Upper lobe of left lung (tissue), 6 donors: ENCODE measurements at places on chromosomes 4 and X. TPM values are rescaled to one million over a fixed set of nuclear protein-coding genes. Genes with fewer than 3 reads are reported as not detected.

DNA sequence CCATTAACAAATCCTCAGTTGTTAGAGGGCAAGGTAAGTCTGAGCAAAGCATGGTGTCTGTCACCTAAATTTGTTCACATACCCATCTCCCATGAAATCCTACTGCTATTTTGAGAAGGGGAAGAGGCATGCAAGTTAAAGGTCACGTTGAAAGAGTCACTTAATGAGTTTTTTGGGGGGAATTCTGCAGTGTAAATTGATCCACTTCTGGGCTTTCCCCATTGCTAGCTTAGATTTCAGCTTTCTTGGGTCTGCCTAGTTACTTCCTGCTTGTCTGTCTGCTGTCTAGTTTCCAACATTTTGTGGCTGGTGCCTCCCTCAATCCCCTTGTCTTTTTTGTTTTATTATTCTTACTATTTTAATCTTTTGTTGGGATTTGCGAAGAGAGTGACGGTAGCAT is 32.0 kb downstream of the CEP135 start:
- H3K4me3 ChIP-seq = no peak overlapping the region
- H3K4me1 ChIP-seq = no peaks in the 10 kb centered on the region
- H3K27ac ChIP-seq = no peak overlapping the region
- no peak for DNase-seq
- H3K36me3 ChIP-seq = no peaks in the 10 kb centered on the region

GRCh38 chr4:140344101-140344500 is 29.3 kb upstream of the SCOC start:
- H3K36me3 ChIP-seq = no peaks in the 10 kb centered on the region
- H3K4me3 ChIP-seq = no peak overlapping the region
- H3K27ac ChIP-seq = no peak overlapping the region
- DNase-seq = no peak

DNA sequence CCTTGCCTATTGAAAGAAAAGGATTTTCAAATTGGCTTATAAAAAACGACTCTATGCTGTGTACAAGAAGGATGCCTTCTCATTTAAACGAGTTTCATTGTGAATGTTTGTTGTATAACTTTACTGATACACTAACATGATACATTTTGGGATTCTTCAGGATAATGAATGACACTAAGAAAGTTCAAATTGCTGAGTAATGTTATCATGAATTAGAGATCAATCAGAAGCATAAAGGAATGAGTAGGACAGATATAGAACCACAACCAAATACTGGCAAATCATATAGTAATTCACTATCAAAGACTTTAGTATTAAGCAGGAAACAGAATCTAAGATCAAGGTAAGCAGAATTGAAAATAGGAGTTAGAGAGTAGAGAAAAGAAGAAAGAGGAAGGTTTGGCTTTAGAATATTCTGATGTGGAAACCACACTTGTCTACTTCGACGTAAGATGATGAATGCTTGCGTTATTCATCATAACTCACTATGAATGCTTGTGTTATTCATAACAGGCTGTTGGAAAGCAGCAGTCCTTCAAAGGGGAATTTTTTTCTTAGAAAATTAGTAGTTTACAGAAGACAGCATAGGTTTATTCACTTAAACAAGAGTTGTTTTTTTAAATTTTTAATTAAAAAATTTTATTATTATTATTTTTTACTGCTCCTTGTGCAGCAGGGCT is 13.4 kb downstream of the CCDC158 start:
- H3K4me3 ChIP-seq = no peak overlapping the region
- no peak overlapping the region for H3K27ac ChIP-seq
- H3K36me3 ChIP-seq = no peaks in the 10 kb centered on the region
- H3K4me1 ChIP-seq = no peaks in the 10 kb centered on the region
- H3K27me3 ChIP-seq = no peaks in the 10 kb centered on the region

DNA sequence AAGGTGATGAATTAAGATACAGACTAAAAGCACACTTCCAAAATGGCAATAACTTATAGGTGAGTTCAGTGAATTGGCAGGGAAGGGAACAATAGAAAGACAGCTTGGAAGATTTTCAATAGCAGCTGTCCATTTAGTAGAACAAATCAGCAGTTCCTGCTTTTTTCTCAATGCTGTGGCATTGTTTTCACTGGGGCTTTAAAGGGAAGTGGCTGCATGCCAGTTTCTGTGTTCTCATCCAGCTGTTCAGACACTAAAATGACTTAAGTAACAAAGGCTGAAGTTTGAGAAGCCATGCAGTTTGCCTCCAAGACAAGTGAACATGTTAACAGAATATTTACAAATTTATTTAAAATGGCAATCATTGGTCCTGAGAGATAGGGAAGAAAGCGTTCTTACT is 291.9 kb downstream of the FAM47A start:
- H3K4me3 ChIP-seq = no peak overlapping the region
- H3K27ac ChIP-seq = no peak overlapping the region
- no peaks in the 10 kb centered on the region for H3K27me3 ChIP-seq

GRCh38 chrX:67104982-67105757 is 438.7 kb upstream of the AR start:
- DNase-seq = no peak
- H3K4me3 ChIP-seq = no peak overlapping the region
- no peaks in the 10 kb centered on the region for H3K27me3 ChIP-seq
- H3K4me1 ChIP-seq = no peaks in the 10 kb centered on the region
- no peaks in the 10 kb centered on the region for H3K36me3 ChIP-seq
- no peak overlapping the region for H3K27ac ChIP-seq

GRCh38 chr4:189267312-189267965 is 673.2 kb upstream of the FRG1 start:
- H3K4me3 ChIP-seq = no peak overlapping the region
- H3K27ac ChIP-seq = no peak overlapping the region
- H3K27me3 ChIP-seq = no peaks in the 10 kb centered on the region
- no peaks in the 10 kb centered on the region for H3K4me1 ChIP-seq

DNA sequence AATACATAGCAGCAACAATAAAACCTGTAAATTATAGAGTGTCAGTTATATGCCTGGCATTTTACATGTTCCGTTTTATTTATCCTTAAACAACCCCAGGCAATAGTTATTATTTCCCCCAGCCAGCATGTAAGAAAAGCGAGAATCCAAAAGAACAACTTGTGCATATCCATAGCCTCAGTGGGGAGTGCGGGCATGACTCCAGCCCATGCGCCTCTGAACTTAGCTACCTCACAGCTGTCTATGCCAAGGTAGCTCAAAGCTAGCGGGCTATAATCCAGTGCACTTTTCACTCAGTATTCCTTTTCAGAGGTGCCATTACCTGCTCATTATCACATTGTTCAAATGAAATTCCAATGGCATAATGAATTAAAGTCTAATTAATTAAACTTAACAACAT is 257.3 kb upstream of the EDNRA start:
- no peaks in the 10 kb centered on the region for H3K4me1 ChIP-seq
- no peaks in the 10 kb centered on the region for H3K27me3 ChIP-seq
- H3K4me3 ChIP-seq = no peak overlapping the region
- DNase-seq = no peak
- no peaks in the 10 kb centered on the region for H3K36me3 ChIP-seq

DNA sequence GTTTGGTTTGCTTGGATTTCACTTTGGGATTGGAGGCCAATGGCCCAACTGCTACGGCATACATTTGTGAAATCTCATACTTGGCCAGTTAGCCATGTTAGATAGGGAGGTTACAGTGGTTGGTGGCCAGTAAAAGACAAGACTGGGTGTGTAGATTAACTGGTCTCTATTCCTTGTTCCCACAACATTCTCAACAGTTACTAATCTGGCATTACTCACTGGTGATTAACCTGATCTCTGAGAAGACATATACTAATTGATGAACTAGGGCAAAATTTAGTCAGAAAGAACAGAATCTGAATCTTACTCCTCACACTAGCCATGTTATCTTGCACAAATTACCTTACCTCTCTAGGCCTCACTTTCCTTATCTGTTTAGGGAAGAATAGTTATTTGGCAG is 33.4 kb downstream of the GATB start:
- no peak overlapping the region for H3K4me3 ChIP-seq
- H3K36me3 ChIP-seq = no peaks in the 10 kb centered on the region
- no peaks in the 10 kb centered on the region for H3K27me3 ChIP-seq
- no peak for DNase-seq

- no peaks in the 10 kb centered on the region for H3K27me3 ChIP-seq
- H3K27ac ChIP-seq = no peak overlapping the region
- DNase-seq = no peak
- H3K36me3 ChIP-seq = no peaks in the 10 kb centered on the region
- no peak overlapping the region for H3K4me3 ChIP-seq
Observed at GRCh38 chr4:21765810-21766407, 182.7 kb downstream of the KCNIP4 start.

GRCh38 chrX:39016556-39016955 is 215.3 kb downstream of the MID1IP1 start:
- no peak for DNase-seq
- H3K4me3 ChIP-seq = no peak overlapping the region
- H3K27ac ChIP-seq = no peak overlapping the region
- H3K4me1 ChIP-seq = no peaks in the 10 kb centered on the region

- no peaks in the 10 kb centered on the region for H3K27me3 ChIP-seq
- peaks cover 11% of the 10 kb centered on the region for H3K4me1 ChIP-seq
- DNase-seq = no peak
- H3K4me3 ChIP-seq = no peak overlapping the region
Observed at GRCh38 chrX:136176399-136176825, 29.1 kb downstream of the FHL1 start.

GRCh38 chr4:38965866-38966265 is 66.3 kb downstream of the TMEM156 start:
- no peaks in the 10 kb centered on the region for H3K36me3 ChIP-seq
- no peaks in the 10 kb centered on the region for H3K4me1 ChIP-seq
- no peak overlapping the region for H3K27ac ChIP-seq
- no peak for DNase-seq

DNA sequence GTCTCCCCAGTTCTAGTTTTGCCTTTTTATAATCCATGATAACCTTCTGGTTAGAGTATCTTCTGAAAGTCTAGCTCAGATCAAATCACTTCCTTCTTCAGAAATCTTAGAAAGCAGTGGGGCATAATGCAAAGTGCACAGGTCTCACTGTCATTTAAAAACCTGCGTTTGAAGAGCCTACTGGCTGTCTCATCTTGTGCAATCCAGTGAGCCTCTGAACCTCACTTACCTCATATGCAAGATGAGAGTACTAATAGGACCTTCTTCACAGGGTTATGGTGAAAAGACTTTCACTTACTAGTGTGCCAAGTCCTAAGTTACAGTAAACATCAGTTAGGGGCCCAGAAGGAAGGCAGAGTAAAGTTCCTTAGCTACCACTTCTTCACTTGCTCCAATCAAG is 131.4 kb downstream of the ENOX2 start:
- H3K27ac ChIP-seq = no peak overlapping the region
- no peaks in the 10 kb centered on the region for H3K4me1 ChIP-seq
- H3K27me3 ChIP-seq = no peaks in the 10 kb centered on the region
- H3K36me3 ChIP-seq = no peaks in the 10 kb centered on the region
- no peak for DNase-seq
- no peak overlapping the region for H3K4me3 ChIP-seq

DNA sequence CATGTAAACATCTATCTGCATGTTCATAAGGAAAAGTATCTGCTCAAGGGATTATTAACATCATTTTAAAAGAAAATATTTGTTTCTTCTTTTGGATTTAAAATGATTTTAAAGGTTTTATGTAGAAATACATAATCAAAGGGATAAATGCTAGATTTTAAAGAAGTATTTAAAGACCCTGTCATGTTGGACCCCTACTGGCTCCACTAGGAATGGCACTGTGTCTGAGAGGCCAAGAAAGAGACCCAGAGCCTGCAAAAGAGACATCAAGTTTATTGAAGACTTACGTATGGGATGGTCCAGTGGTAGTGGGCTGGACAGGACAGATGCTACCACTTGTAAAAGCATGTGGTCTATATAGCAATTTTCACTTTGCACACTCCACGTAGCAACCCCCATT is 78.7 kb upstream of the PCDH18 start:
- no peaks in the 10 kb centered on the region for H3K36me3 ChIP-seq
- no peak overlapping the region for H3K27ac ChIP-seq

DNA sequence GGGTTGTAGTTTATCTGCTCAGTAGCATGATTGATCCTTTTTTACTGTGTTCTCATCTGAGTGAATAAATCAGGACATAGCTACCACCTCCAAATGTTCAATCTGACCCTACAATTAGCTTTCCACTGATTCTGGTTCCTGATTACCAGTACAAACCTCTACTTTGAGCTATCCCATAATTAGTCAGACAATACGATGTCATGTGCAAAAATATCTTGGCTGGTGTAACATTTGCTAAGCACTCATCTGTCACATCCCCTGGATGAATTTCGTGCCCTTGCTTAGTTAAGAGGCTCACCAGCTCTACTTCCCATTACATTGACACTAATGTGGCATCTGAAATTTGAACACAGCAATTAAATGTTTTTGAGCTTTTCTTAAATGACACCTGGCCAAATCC is 1101.0 kb upstream of the PCDH7 start:
- no peaks in the 10 kb centered on the region for H3K4me1 ChIP-seq
- no peak overlapping the region for H3K4me3 ChIP-seq
- H3K27me3 ChIP-seq = no peaks in the 10 kb centered on the region
- H3K27ac ChIP-seq = no peak overlapping the region
- H3K36me3 ChIP-seq = no peaks in the 10 kb centered on the region

DNA sequence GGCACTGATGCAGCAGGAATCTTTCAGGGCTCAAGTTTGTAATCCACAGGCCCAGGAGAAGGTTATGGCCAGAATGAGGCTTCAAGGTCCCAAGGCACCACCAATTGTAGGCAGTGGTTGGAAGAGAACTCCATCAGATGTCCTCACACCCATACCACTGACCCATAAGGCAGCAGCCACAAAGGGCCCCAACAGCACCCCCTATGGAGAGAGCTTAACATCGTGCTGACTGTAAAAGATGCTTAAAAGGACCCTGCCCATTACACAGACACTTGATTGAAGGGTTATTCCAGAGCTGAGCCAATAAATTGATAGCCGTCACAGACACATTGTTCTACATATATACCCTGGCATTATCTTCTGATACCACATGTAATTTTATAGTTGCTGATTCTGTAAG is 113.7 kb downstream of the SOWAHB start:
- no peak overlapping the region for H3K27ac ChIP-seq
- no peaks in the 10 kb centered on the region for H3K27me3 ChIP-seq
- no peaks in the 10 kb centered on the region for H3K4me1 ChIP-seq
- peaks cover 7% of the 10 kb centered on the region for H3K36me3 ChIP-seq

DNA sequence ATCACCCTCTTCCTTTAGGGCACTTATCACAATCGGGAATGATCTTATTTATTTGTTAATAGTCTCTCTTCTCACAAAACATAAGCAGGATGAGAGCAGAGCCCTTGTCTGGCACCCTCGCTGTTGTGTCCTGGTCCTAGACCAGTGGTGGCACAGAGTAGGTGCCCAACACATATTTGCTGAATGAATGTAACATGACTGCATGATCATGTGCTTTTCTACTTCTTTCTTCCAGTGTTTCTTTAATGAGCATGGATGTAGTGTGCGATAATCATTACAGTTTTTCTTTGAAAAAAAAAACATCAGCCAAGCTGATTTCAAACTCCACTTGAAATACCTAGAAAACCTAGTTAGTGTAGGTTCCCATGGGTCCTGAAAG is 164.1 kb downstream of the CHIC2 start:
- H3K27ac ChIP-seq = peak overlapping the region; percentile 46
- H3K4me3 ChIP-seq = no peak overlapping the region
- H3K4me1 ChIP-seq = no peaks in the 10 kb centered on the region
- DNase-seq = no peak
- no peaks in the 10 kb centered on the region for H3K36me3 ChIP-seq
- no peaks in the 10 kb centered on the region for H3K27me3 ChIP-seq

The HTN3 gene
- total RNA-seq = not detected

The GIMD1 gene
- not detected for total RNA-seq

The DBET gene
- not detected for total RNA-seq

The PNCK gene
- not detected for total RNA-seq

The TAPT1 gene
- 35.6 TPM for total RNA-seq

The TMEM35A gene
- 0.76 TPM for total RNA-seq

The GSX2 gene
- not detected for total RNA-seq

The CWH43 gene
- total RNA-seq = 1.7 TPM

The TLR6 gene
- 3.2 TPM for total RNA-seq
